CD4-positive, alpha-beta T cell treated with Interleukin-15 for 4 hours (primary cell): ENCODE measurements at places on chromosomes 12 and 14.

DNA sequence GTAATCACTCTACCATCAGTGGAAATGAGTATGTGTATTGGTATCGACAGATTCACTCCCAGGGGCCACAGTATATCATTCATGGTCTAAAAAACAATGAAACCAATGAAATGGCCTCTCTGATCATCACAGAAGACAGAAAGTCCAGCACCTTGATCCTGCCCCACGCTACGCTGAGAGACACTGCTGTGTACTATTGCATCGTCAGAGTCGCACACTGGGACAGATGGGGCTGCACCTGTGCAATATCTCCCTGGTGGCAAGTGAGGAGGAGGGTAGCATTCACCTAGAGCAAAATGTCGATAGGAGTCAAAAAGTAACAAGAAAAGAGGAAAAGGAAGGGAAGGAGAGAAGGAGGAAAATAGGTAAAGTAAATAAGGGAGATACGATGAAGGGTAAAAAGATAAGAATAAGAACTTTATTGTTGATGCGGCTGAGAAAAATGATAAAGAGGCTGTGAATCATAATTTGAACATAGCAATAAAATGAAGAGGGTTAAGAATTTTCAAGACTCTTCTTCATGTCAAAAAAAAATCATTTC, 450.5 kb upstream of the OR4E1 start:
- DNase-seq: no peak

GRCh38 chr12:109016016-109016415, 4.9 kb downstream of the SVOP start:
- DNase-seq: no peak

- DNase-seq: no peak
These were observed 104.7 kb downstream of the ST8SIA1 start for GRCh38 chr12:22229652-22230279.

DNA sequence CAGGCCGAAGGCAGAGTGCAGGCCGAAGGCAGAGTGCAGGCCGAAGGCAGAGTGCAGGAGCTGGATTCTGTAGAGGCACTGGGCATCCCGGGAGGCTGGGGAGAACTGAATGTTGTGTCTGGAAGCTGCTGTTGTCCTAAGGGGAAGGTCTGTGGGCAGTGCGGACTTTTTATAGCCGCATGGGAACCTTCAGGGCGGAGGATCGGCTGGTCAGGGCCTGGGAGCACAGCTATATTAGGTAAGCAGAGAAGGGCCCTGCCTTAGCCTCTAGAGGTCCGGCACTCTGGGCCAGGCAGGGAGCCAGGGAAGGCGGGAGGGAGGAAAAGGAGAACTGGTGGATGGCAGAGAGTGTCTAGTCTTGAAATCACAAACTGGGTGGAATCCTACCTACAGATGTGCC, 14.2 kb downstream of the CABP1 start:
- DNase-seq: no peak

DNA sequence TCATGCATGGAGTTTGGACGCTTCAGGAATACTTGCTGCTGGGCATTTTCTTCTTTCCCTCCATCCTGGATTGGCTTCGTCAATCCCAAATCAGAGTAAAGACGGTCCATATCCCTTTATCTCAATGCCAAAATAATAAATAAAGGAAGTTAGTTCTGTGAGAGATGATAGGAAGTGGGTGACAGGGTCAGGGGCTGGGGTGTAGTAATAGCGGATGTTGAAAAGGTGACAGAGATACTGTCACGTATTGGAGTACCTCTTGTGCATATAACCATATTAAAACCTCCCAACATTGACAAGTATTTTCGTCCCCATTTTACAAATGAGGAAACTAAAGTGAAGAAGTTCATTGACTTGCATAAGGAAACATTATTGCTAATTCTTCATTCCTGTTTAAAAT, 12.4 kb downstream of the MAGOHB start:
- DNase-seq: no peak

DNA sequence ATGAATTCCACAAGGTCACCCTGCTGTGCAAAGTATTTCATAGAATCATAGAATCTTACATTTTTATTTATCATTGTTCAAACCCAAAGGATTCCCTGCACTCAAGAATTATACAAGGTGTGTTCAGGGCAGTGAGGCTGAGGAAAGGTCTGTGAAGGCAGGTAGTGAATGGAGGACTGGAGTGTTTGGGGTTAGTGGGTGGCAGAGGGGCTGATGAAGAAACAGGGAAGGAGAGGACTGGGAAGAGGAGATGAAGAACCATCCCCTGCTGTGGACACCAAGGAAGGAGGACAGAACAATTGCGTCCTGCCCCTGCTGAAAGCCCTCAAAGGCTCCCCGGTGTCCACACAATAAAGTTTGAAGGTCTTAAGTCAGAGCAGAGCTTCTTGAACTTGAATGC, 10.8 kb upstream of the BCDIN3D start:
- DNase-seq: no peak

DNA sequence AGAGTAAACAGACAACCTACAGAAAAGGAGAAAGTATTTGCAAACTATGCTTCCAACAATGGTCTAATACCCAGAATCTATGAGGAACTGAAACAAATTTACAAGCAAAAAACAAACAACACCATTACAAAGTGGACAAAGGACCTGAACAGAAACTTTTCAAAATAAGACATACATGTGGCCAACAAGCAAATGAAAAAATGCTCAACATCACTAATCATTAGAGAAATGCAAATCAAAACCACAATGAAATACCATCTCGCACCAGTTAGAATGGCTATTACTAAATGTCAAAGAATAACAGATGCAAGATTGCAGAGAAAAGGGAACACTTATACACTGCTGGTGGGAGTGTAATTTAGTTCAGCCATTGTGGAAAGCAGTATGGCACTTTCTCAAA, 125.8 kb downstream of the C12orf42 start:
- no peak for DNase-seq
